ENCODE measurements at places on chromosomes 7 and 10.

DNA sequence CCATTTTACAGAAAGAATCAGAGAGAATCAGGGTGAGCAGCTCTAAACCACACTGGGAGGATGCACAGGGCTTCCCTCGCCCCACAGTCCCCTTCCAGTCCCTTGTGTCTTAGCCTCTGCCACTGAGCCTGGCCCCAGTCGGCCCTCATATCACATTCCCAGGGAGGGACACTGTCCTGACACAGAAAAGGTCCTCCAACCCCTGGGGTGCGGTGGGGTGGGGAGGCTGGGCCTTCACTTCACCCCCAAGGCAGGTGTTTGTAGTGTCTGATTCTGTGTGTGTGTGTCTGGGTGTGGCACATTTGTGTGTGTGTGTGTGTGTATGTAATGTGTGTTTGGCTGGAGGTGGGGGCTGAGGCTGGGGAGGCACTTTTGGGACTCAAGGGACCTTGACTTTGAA, 1.8 kb upstream of the KCP start:
- no peak for DNase-seq

- no peak for DNase-seq
Measured at GRCh38 chr10:63265222-63265617, 132.1 kb downstream of the NRBF2 start.

- no peak for DNase-seq
Measured at GRCh38 chr7:4621396-4621795, 60.7 kb upstream of the FOXK1 start.

DNA sequence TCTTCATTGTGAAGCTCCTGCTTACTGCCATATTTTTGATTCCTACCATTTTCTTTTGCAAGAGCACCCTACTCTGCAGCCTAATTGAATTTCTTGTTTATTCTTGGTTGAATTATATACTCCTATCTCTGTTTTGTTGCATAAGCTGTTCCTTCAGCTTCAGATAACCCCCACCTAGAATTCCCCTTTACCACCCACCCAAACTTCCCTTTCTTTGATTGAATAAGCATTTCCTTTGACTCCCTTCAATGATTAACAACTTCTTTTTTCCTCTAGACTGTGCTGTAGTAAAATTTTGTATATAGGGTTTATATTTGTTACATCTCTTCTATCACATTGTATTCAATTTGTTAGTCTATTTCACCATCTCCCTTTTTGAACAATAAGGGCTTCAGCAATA, 168.1 kb downstream of the GPR37 start:
- DNase-seq, result no peak

- no peak for DNase-seq
Measured at GRCh38 chr10:43667317-43667731, 18.6 kb upstream of the ZNF32 start.

GRCh38 chr7:28815369-28815927, 142.7 kb downstream of the TRIL start:
- DNase-seq, result no peak

DNA sequence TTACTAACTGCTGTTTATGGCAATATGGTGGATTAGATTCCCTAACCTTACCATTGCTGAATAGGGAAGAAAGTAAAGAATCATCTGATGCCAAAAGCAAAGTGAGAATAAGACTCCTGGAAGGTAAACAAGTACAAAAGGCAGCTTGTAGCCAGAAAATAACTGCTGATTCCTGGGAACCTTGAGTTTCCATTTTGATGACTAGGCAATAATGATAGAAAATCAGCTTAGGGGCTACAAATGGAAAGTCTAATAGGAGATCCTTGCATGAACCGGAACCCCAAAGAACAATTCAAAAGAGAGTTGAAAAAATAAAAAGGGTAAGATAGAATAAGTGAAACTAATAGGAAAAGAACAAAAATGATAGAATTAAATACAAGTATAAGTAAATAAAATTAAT, 316.4 kb downstream of the PHTF2 start:
- DNase-seq, result no peak

DNA sequence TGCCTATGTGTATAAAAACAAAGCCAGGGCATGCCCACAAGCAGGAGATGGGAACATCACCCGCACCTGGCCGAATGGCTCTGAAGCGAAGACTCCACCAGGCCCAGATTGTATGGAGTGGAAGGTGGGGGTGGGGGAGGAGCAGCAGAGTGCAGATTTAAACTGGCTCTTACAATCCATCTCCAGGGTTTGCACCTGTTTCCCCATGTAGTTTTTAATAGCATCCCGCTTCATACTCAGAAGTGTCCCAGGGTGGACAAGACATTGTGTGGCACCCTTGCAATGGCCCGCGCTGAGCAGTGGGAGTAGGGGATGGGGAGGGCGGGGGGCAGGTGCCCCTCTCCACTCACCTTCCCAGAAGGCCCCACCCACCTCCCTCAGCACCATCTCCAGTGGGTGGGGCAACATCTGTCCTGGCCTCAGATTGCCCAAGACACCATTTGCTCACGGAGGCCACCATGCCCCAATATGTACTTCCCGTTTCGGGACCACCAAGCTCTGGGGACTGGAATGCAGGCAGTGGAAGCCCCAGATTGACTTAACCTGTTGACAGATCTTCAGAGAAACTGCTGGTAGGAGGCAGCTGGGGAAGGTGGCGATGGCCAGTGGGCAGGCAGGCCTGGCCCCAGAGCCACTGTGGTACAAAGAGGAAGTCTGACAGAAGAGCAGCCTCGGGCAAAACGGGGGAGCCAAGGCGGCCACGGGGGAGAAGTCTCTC, 23.0 kb downstream of the VSIR start:
- DNase-seq, result no peak

GRCh38 chr10:129845111-129845753, 118.8 kb downstream of the EBF3 start:
- DNase-seq, result no peak

- no peak for DNase-seq
Measured at GRCh38 chr7:3028758-3029093, 14.9 kb downstream of the CARD11 start.

DNA sequence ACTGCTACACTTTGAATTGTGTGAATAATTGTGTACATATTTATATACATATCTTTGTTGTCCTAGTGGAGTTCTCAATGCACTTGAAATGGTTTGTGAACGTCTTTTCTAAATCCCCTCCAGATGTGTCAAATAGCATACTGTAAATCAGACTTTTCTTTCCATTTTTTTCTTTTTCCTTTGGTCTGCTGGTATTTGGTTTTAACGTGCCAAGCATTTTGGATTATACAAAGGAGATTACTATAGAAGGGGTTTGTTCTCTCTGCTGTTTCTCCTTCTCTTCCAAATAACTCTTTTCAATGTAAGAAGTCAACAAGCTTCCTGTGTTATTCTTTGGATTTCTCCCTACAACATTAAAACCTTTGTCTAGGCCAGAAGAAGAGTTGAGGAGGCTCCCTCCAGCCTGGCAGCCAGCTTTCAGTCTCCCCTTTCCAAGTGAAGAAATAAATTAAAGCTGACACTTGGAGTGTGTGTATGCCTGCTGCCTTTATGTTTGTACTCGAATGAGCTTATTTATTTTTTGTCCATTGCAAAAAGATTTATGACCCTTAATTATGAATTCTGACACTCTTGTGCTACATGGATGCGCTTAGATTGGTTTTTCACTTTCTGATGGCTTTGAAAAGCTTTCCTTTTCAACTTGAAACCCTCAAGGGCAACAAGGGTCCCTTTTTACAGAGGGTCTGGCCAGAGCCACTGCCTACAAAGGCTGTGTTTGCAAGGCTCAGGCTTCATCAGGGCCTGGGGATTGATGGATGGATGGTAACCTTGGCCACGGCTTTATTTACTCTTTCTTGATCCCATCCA, 107.8 kb downstream of the RAB18 start:
- DNase-seq, result no peak

DNA sequence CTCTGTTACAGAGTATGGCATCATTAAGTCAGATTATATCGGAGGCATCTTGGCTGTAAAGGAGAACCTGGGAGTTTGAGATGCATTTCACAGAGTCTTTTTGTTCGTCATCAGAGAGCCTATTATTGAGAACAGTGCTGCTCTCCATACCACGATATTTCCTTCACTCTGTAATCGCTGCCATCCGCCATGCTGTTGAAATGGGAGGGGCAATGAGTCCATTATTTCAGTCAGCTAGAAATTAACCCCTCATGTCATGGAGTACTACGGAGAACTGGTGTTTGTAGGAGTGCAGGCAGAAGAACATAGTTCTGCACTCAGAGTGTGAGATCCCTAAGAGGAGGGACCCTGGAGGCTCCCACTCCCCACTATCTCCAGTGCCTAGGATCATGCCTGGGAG, 59.2 kb downstream of the SLC16A12 start:
- DNase-seq, result no peak

DNA sequence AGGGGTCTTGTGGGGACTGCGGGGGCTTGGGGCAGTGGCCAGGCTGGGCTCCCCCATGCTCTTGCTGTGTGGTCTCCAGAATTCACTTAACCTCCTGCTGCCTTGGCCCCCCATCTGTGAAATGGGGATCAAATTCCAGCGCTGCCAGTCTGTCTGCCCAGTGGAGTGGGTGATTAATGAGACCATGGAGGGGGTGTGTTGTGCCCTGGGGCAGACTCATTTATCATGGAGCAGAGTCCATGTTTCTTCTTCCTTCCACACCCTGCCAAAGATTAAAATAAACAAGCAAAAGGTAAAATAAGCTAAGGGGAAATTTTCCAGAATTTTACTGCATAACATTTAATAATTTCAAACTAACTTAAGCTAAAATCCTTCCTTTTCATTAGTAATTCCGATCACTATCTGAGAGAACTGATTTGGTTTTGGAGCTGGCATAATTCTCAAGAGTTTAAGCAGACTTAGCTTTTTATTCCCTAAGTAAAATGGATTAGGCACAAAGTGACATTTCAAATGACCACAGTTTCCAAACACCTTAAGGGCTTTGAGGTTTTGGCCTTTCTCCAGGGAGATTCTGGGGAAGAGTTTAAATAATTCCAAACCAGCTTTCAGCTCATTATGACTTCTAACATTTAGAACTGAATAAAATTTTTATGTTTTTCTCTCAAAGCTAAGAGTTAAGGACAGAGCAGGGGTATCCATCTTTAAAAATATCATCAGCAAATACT, 211.9 kb downstream of the CXCL12 start:
- no peak for DNase-seq

DNA sequence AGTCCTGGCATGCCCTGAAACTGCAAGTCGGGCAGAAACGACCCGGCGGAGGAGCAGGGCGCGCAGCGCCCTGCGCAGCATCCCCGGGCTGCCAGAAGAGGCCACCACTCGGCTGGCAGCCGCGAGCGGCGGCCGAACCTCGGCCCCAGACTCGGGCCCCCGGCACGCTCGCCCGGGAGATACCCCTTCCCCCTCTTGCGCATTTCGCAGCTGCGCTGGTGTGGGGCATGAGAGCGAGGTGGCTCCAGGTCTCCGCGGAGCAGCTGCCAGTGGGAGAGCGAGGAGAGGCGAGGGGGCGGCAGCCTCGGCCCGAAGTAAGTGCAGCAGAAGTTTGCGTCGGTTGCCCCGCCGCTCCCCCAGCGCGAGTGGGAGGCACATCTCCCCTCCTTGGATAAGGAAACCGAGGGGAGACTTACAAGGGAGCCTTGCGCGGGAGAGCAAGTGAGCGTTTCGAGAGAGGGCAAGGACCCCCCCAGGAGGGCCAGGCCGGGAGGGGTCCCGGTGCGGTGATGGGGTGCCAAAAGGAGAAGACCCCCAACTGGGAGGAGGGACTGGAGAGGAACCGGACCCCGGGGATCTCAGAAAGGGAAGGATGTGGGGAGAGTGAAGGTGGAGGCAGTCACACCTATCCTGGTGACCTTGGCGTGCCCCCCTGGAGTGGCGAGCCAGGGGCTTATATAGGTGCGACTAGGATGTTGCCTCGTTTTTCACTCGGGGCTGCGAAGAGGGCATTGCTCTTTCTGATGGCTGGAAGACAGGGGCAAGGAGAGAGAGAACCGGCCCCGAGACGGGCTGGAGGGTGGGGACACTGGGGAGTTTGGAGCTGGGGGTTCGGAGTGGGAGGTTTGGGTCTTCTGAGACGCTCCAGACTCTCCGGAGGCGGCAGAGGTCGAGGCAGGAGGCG, 256.3 kb downstream of the OTUD1 start:
- no peak for DNase-seq

DNA sequence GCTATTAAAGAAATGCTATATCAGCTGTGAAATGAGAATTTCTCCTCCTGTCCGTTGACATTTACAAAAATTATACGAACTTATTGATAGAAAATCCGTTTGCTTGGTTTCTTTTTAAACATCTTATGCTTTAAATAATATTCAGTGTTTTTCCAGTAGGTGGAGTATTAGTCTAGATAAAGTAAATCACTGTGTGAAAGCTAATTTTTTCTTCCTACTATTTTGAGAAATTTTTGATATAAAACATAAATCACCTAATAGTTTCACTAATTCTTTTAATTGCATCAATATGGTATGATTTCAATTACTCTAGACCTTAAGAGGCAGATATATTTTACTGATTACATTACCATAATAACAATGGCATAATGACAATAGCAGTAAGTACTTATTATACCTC, 335.2 kb upstream of the C7orf33 start:
- DNase-seq, result no peak

- DNase-seq, result no peak
Measured at GRCh38 chr7:92661651-92662050, 71.5 kb upstream of the FAM133B start.

DNA sequence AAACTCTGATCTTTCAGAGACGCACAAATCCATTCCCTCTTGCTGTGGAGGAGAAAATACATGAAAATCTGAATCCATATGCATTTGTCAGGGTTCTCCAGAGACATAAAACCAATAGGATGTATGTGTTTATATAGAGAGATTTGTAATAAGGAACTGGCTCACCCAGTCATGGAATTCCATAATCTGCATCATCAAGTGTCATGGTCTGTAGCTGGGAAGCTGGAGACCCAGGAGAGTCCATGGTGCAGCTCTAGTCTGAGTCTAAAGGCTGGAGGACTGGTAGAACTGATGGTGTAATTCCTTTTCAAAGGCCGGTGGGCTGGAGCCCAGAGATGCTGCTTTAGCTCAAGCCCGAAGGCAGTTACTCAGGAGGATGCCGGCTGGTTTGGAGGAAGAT, 134.0 kb downstream of the TCF7L2 start:
- no peak for DNase-seq

DNA sequence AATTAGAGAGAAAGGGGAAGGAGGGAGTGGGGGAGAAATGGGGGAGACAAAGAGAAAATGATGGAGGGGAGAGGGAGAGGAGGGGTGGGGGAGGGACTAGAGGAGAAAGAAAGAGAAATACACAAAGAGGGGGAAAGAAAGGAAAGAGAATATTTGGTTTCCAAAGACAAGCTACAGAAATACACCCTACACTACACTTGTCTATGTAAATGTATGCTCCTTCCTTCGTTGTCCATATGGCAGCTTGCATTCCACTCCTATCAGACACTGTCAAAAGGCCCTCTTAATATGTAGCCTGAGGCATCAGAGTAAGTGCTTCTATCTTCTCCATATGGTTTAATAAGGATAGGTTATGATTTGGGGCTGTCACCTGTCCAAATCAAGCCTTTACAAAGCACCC, 92.8 kb upstream of the FEZF1 start:
- no peak for DNase-seq

GRCh38 chr7:135366843-135367508, 133.3 kb downstream of the STRA8 start:
- no peak for DNase-seq

- DNase-seq, result no peak
Measured at GRCh38 chr7:124686543-124687171, 78.9 kb downstream of the GPR37 start.
